ENCODE measurements at places on chromosomes 4 and X.

- no peak for DNase-seq
Measured at GRCh38 chr4:149796381-149796780, 19.3 kb downstream of the IQCM start.

- DNase-seq = peak; percentile 89
Measured at GRCh38 chr4:10123227-10124101, 6.9 kb upstream of the WDR1 start.

GRCh38 chrX:72576141-72576894 lies 3.7 kb upstream of the HDAC8 start:
- no peak for DNase-seq

DNA sequence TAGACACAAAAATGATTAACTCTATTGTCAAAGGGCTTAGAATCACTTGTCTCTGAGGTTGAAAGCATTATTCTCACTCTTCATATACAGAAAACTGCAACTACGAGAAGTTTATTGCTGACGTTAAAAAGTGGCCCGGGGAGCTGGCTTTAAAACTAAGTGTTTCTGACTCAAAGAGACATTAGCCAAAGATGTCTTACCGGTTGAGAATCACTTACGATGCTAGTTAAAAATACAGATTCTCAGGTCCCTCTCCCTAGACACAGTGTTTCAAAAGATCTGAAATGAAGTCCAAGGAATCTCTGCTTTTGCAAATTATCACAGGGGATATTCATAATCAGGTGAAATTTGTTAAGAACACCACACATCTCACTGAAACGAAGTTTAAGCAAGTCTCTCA lies 1.2 kb downstream of the GNPDA2 start:
- DNase-seq = peak; percentile 44

- DNase-seq = no peak
Measured at GRCh38 chr4:173212379-173212778, 43.8 kb downstream of the GALNT7 start.

GRCh38 chrX:150155436-150156035 lies 207.6 kb upstream of the MAMLD1 start:
- DNase-seq = no peak

DNA sequence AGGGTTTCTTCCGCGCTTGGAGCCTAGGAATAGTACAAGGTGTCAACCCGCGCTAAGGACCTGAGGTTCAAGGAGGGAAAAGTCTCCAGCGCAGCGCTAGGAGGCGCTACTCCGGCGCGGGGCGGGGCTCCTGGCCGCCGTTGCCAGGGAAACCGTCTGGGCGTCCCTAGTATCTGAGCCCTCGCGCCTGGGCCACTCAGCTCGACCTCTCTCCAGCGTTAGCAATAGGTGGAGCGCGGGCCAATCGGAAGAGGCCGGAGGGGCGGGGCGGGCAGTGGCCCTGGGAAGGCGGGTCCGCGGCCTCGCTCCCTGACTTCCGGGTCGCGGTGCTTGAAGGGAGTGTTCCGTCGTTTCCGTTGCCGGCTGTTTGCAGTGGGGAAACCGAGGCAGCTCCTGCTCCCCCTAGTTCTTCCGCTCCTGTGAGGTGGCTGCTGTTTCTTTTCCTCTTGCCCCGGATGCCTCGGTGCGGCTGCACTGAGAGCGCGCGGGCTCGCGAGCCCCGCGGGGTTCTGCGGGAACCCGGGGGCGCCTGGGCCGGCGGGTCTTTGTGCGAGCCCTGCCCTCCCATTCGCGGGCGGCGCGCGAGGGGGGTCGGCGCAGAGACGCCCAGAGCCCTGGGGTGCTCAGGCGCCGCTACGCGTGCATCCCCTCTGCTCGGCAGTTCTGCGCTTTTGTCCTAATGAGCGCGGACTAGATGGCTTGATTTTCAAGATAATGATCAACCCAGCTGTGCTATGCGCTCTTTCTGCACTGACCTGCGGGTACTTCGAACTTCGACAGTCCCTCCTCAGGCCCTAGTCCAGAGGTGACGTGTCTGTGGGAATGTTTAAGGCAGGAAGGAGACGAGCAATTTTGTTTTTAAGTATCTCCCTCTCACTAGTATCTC lies at the start of gene ELMOD2:
ELMOD2 (plus strand) TSS at position 312 of the 886 bp plus-strand sequence. CDS start 1,261 bp downstream, outside the sequence.
- DNase-seq = peak; percentile 99

- no peak for DNase-seq
Measured at GRCh38 chr4:94410678-94411206, 41.0 kb upstream of the PDLIM5 start.
